Hypothalamus (tissue), 51 donors: ENCODE measurements at places on chromosomes 5 and 9.

DNA sequence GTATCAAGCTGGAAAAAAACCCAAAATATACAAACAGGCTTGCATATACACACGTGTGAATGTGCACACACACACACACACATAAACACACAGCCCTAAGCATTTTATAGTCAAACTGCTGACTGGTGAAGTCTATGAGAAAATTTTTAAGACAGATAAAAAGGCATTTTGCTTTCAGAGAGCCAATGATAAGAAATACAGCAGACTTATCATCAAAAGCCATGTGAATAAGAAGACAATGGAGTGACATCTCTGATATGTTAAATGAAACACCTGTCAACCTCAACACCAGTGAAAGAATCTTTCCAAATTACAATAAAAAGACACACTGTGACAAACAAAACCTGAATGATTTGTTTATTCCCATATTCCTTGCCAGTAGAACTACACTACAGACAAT is 233.3 kb downstream of the CDH9 start:
- DNase-seq: no peak

DNA sequence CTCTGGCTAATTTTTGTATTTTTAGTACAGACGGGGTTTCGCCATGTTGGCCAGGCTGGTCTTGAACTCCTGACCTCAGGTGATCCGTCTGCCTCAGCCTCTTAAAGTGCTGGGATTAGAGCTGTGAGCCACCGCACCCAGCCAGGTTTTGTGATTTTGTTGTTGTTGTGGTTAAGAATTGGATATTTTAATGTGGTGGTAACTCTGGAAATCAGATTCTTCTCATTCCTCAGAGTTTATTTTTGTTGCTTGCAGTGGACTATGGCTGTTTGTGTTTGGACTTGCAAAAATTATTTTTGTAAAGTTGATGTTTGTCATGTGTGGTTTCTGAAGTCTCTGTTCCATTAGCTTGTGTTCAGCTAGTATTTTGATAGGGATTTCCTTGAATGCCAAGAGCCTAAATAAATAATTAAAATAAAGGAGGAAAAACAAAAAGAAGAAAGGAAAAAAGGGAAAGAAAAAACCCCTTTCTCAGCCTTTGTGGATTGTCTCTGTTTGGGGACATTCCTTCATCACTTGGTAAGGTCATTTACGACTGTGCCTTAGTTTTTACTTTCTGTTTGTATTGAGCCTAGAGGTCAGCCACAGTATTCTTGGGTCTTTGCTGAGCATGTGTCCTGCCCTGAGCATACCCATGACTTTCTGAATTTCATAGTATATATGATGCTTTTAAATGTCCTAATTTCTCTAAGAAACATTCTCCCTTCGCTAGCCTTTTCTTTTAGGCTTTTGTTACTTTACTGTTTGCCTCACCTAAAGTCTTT is 37.3 kb downstream of the PBX3 start:
- no peak for DNase-seq

DNA sequence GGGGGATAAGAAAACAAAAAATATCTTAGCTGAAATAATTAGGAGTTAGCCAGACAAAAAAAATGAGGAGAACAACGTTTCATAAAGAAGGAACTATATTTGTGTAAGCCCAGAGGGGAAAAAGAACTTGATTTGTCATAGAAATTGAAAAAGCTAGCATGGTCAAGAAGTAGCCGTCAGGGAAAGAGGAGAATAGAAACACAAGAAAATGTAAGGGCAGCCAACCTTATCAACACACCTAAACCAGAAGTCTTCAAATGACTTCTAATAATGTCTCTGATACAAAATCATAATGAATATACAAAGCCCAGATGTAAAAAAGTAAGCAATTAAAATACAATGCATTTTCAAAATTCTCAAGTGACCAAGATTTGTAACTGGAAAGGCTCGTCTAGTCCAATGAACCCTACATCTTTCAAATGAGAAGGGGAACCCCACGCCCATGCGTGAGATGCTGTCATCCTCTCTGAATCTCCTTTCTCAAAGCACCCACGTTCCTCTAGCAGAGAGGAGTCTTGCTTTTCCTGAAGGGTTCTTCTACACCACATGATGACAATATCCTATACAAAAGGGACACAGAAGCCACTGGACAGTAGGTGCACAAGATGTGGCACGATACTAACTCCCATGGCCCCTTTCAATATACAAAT is 103.7 kb downstream of the ARL15 start:
- no peak for DNase-seq

DNA sequence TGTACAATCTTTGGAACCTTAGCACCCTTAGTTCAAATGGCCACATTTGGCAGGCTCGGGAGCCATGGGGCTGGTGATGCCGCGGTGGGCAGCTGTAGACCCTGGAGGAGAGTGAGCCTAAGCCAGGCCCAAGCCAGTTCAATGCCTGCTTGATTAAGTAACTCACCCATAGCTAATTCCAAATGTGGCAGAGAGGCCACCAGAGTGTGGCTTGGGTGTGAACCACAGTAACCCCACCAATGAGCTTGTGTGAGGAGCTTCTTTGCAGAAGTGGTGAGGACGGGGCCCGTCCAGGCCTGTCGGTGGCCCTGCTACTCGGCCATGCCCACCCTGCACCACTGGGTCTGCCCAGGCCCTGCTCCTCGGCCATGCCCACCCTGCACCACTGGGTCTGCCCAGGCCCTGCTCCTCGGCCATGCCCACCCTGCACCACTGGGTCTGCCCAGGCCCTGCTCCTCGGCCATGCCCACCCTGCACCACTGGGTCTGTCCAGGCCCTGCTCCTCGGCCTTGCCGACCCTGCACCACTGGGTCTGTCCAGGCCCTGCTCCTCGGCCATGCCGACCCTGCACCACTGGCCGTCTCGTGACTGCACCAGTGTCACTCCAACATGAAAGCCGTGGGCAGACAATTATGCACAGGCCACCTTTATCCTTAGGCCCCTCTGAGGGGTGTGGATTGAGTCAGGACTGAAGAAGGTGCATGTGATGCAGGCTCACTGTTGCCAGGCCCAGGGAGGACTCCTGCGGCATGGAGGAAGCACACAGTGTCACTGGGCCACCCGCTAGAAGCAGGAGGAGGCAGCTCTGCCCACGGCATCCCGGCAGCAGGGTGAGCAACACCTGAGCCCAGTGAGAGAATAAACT is 75.4 kb downstream of the MRPL36 start:
- DNase-seq: no peak

DNA sequence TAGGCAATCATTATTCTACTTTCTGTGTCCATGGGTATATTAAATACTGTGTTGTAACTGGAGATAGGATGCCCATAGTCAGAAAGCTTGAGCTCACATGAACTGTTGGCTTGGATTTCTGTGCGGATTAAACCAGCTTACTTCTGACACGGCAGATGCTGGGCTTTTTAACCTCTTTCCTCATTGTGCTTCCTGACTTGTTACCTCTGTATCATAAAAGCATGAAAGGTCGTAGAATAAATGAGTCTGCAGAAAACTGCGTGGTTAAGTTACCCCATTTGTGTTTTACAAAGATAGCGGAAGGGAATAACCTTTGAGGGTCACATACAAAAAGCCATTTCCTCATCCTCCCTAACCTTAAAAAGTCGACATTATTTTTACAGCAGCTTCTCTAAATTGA is 199.5 kb upstream of the DMRT1 start:
- no peak for DNase-seq

GRCh38 chr5:136332223-136333015 is 32.9 kb downstream of the TRPC7 start:
- no peak for DNase-seq

- no peak for DNase-seq
Observed at GRCh38 chr9:128828719-128829452, 708 bp downstream of the SPOUT1 start.

DNA sequence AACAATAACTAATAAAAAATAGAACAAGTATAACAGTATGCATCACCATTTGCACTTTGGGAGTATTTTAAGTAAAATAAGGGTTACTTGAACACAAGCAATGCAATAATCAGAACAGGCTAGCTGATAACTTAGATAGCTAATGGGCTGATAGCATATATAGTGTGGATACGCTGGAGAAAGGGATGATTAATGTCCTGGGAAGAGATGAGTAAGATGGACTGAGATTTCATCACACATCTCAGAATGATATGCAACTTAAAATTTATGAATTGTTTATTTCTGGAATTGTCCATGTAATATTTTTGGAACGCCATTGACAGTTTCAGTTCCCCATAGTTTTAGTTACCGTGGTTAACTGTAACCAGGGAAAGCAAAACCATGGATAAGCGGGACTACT is 173.6 kb downstream of the ISL1 start:
- DNase-seq: no peak

DNA sequence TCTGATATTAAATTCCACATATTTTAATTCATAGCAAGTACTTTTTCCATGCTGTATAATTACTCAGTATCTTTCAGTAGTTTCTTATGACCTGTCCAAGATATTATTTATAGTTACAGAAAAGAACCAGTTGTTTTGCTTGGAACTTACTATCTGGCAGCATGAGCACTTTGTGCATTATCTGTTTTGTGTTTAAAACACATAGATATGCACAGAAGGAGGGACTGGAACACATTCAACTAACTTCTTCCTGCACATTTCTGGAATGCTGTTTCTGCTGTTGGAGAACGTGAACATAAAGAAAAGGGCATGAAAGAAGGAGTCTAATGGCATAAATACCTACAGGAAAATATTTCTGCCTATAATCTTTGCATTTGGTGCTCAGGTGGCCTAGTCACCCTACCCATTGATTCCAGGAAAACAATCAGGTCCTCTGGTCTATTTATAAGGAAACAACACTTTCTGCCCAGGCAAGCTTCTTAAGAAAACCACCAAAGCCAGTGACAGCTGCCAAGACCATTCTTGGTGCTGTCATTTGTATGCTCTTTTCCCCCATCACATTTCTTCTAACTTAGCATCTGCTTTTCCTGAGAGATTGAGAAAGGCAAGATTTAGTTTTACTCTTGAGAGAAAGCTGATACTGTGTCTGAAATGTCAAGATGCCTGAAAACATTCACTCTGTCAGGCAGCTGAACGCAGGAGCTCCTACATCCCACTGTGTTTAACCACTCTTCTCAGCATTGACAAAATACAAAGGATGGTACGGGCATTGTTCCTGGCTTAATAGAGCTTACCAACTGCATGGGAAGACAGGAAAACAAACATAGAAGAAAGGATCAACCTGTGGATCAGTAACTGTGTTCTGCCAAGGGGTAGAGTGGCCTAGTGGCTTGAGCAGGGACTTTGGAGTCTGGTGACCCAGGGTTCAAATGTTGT is 40.3 kb downstream of the RAB3C start:
- DNase-seq: no peak

- DNase-seq: no peak
Observed at GRCh38 chr9:135701067-135701958, 672 bp upstream of the KCNT1 start.

- DNase-seq: no peak
Observed at GRCh38 chr9:105043370-105043936, 115.5 kb upstream of the ABCA1 start.

DNA sequence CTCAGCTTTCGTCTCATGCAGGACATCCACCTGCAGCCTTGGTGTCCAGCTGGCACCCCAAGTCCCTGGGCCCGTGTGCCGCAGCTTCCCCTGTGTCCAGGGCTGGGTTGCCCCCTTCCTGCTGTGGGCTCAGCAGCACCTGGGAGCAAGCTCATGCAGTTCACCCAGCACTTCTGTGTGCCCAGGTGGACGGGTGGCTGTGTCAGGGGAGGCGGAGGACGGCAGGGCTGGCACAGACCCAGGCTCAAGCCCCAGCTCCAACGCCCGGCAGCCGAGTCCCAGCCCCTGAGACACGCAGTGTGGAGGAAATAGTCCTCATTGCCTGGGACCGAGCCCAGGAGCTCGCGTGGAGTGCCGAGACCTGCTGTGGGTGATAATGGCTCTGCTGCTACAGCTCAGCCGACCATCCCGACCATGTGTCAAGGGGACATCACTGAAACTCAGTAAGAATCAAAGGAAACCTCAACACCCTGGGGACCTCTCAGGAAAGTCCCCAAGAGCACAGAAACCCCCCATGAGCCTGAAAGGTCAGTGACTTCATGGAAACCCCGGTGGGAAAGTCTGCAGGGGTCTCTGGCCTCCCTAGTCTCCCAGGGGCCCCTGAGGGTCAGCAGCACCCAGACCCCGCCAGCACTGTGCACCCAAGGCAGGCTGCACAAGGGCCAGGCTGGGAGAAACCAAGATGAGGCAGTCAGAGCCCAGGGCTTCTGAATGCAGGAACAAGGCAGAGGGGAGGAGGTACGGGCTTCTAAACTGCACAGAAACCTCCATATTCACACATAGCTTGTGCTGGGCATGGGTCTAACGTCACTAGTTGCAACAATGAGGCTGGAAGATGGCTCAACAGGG is 38.8 kb downstream of the LPCAT1 start:
- no peak for DNase-seq

DNA sequence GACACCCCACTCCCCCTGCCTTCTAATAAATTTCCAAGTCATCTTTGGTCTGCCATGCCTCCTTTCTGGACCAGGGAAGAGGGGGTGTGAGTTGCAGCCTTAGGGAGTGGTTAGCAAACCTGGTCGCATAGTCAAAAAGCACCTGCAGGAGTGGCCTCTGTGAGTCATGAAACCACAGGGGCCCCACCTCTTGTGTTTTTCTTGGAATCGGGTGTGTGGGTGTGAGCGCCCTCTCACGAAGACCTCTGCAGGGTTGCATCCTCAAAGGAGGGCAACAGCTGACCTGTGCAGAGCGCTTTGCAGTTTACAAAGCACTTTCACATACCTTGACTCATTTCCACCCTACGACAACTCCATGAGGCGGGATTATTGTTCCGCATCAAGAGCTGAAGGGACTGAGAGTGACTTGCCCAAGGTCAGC is 36.8 kb upstream of the TEX48 start:
- no peak for DNase-seq

- DNase-seq: no peak
Observed at GRCh38 chr5:139898981-139899380, 103.4 kb downstream of the PSD2 start.

DNA sequence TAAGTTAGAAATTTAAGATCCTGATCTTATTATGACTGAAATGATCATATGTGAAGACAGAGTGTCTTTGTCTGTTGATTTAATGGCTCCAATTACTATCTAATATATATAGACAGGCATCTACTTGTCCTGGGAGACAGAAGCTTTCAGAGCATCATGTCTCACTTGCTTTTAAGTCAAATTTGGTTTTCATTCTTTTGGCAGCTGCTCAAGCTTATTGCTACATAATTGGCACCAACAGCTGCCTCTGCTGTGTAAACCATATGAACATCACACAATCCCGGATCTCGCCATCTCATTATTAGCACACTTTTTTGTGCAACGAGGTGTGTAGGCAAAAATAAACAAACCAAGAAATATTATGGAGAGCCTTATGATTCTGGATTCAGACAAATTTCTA is 1717.9 kb downstream of the EFNA5 start:
- no peak for DNase-seq
